Mucosa of gallbladder (tissue), 1 donor: ENCODE measurements at places on chromosomes 11 and 22. TPM values are rescaled to one million over a fixed set of nuclear protein-coding genes. Genes with fewer than 3 reads are reported as not detected.
A peak's percentile ranks its signal among the peaks of the same experiment; 100 is the strongest.

DNA sequence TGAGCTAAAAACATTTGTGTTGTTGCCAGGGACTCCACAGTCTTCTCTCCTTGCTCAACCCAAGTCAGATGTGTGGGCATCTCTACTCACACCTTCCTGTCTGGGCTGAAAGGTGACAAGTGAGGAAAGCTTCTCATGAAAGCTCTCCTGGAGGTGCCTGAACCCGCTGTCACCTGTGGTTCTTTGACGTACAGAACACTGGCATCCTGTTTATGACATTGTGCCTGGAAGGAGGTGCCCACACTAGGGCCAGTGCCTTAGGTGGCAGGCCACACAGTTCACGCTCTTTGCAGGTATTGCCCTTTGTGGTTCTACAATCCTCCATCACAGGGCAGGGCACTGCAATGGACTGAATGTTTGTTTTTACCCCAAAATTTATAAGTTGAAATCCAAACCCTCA is 108.5 kb downstream of the CD44 start:
- peak; percentile 33 for DNase-seq

- DNase-seq, result no peak
Observed at GRCh38 chr11:75236062-75236461, 4.5 kb upstream of the TPBGL start.

GRCh38 chr11:112226831-112227401 is 688 bp downstream of the PTS start:
- no peak for DNase-seq

DNA sequence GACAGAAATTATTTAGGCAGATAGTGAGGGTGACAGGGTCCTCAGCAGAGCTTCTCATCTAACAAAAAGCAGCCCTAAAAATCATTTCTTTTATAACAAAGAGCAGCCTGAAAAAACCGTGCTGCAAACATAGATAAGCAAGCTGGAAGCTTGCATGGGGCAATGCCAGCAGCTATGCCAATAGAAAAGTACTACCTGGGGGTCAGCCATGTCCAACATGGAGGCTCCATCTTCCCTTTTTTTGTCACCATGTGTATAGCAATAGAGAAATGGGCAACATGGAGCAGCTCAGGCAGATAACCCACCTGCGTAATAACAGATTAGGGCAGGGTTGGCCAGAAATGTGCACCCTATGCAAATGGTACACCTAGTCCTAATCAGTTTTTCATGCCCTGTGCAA is 57.4 kb upstream of the IGLL5 start:
- no peak for DNase-seq

GRCh38 chr22:31451709-31452571 is 37.7 kb downstream of the EIF4ENIF1 start:
- DNase-seq, result no peak

GRCh38 chr11:130854483-130854882 is 61.8 kb downstream of the SNX19 start:
- DNase-seq, result no peak

DNA sequence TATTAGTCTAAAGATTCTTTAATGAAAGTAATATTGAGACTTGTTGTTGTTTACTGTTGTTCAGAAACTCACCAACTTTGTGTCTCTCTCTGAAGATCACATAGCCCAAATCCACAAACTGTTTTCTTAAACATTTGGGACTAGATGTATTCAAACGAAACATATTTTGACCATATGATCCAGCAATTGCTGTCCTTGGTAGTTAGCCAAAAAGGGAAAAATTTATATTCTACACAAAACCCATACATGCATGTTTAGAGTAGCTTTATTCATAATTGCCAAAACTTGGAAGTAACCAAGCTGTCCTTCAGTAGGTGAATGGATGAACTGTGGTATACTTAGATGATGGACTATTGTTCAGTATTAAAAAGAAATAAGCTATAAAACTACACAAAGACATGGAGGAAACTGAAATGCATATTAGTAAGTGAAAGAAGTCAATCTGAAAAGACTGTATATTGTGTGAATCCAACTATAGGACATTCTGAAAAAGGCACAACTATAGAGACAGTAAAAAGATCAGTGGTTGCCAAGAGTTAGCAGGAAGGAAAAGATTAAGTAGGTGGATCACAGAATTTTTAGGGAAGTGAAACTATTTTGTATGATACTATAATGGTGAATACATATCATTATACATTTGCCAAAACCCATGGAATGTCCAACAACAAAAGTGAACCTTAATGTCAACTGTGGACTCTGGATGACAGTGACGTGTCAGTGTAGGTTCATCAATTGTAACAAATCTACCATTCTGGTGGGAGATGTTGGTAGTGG is 442.9 kb downstream of the INSC start:
- no peak for DNase-seq

DNA sequence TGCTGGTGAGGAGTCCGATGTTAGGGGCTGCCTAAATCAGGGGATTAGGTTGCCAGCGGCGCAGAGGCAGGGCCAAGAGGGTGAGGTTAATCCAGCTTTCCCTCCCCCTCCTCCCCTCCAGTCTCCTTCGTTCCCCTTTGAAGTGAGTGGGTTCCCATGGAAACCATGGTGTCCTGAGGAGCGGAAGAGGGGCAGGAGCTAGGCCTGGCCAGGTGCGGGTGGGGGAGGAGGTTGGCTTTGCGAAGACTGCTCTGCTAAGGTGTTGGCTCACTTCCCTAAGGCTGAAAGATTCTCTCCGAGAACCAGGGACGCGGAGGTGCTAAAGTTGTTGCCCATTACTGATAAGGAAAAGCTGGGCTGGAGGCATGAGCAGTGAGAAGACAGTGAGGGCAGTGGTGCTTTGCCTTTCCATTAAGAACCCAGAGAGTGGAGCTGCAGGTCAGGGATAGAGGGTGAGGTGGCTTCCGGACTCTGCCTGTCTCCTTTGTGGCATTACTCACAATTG is 124.6 kb downstream of the FEZ1 start:
- no peak for DNase-seq

DNA sequence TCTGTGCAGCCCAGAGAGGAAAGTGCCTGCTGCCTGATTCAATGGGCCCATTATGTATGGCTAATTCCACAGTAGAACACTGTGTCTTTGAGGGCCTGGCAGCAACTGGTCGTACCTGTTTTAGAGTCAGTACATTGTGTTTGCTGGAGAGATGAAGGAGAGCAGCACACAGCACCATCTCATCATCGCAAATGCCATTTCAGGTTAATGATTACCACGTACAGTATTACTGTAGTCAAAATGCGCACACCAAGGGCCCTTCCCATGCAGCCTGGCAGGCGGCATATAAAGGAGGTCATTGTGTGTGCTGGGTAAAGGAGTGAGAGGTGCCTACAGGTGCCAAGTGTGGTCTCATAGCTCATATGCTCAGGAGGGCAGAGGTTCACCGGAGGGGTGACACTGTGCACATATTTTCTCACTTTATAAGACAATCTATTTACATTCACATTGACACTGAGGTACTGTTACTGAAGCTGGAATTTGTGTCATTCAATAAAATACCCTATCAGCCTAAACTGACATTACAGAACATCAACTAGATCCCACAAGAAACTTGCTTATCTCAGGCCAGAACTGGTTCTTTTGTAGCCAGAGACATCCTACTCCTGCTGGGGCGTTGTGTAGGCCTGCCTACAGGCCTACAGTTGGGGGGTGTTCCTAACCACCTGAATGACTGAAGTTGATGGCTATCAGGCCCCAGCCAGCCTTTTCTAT is 90.4 kb downstream of the APIP start:
- DNase-seq, result peak; percentile 79

DNA sequence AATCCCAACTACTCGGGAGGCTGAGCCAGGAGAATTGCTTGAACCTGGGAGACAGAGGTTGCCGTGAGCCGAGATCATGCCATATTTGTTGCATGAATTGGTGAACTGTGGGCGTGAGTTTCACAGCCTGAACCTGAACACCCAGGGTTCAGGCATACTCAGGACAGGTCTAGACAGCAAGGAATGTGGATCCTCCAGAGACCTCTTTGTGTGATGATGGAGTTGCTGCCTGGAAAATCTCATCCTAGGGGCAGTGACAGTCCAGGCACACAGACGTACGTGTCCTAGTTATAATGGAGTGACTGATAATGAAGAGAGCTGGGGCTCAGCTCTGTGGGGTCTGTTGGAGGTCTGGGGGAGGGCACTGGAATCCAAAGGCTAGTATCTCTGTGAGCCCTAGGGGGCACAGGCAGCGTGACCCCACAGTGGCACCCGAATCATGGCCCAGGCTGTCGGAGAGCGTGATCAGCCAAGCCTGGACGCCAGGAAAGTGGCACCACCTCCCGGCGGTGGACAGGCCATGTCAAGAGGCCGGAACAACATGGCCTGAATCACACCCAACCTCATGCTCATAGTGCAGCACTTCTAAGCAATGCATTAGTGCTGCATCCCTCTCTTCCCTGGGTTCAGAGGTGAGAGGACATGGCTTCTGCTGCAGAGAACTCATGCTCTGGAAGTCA is 31.7 kb downstream of the RIBC2 start:
- no peak for DNase-seq

DNA sequence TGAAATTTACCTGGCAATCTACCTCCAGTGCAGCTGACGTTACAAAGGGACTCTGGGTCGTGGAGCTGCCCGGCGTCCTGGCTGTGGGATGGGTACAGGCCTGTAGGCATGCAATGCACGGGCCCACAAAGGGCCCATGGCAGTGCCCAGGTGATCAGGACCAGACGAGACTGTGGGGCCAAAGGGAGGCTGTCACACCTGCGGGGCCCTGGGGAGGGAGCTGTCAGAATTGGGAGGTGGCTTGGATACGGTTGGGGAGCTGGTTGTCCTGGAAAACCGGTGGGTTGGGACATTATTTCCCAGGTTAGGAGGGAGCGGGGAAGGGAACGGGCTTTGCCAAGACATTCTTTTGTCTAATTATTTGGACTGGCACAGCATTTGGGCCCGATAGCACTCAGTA is 958.5 kb downstream of the BRD1 start:
- DNase-seq, result no peak

- no peak for DNase-seq
Observed at GRCh38 chr22:20859615-20860014, 808 bp downstream of the SNAP29 start.

- no peak for DNase-seq
Observed at GRCh38 chr11:18463439-18463838, 7.8 kb downstream of the LDHAL6A start.

DNA sequence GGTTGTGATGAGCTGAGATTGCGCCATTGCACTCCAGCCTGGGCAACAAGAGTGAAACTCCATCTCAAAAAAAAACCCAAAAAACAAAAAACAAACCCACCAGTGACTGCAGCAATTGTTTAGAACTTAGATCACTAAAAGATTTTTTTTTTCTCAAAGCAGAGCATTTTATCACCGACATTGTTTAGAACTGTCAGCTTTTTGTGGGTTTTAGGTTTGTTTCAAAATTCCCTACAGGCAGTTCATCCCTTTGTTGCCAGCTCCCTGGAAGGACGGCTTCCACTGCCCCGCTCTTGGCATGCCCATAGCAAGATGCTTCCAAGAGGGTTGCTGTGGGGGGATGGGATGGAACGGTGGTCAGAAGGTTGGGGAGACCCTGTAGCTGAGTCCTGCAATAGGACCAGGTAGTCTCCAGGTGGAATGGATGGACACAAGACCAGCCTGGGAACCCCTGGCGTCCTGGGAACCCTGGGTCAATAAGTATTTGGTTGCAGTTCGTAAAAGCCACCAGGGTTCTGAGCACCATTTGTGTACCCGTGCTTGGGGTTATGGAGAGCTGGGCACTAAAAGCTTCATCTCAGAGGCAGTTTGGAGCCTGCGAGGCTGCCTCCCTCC is 46.7 kb downstream of the TSPAN18 start:
- no peak for DNase-seq

- no peak for DNase-seq
Observed at GRCh38 chr11:4066910-4067309, 27.7 kb upstream of the RRM1 start.

GRCh38 chr11:77287136-77287535 is 14.3 kb downstream of the GDPD4 start:
- no peak for DNase-seq

DNA sequence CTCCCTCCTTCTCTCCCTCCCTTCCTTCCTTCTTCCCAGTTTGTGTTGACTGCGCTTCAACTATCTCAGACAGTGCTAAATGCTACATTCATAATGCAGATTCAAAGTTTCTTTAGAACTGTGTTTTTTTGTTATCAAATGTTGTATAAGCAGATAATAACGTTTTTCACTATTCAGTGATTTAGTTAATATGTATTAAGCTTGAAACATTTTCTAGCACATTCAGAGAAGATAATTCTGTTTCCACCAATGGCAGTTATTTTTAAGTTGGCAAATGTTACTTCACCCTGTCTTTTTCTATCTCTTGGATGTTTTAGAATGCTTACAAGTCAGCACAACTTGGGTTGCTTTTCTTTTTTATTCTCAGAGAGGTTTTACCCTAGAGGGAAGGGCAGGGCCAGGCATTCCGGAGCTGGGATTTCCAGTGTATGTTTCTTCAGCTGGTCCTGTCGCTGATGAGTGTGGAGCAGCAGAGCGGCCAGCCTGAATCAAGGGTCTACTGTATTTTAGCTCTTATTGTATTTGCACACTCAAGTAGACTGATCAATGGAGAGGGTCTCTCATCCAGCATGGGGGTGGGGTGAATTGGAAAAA is 162.3 kb upstream of the ARHGAP20 start:
- no peak for DNase-seq

DNA sequence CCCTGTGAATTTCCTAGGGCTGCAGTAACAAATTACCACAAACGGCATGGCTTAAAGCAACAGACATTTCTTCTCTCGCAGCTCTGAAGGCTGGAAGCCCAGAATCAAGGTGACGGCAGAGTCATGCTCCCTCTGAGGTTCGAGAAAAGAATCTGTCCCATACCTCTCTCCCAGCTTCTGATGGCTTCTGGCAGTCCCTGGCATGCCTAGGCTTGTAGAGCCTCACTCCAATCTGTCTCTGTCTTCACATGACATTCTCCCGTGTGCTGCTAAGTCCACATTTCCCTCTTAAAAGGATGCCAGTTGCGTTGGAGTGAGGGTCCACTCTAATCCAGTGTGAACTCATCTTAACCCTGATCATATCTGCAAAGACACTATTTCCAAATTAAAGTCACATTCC is 116.2 kb downstream of the NECTIN1 start:
- no peak for DNase-seq

DNA sequence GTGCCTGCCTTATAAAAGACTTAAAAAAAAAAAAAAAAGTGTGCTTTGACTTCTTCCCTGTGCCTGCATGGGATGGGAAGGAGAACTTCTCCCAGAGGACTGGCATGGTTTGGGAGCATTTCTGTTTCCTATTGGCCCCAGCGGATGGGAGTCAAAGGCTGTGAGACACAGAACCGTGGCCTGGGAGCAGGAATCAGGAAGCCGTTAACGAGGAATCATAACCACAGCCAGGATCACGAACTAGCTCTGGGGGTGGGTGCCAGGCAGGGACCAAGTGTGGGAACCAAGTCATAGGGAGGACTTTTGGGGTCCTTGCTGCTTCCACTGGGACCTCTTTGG is 526 bp downstream of the C1QTNF6 start:
- no peak for DNase-seq

Gene MS4A12
- not detected for total RNA-seq

Gene MRGPRX4
- not detected for total RNA-seq

Gene OR8K5
- total RNA-seq, result not detected

Gene UBQLN3
- 0.26 TPM for total RNA-seq

Gene CCDC73
- total RNA-seq, result not detected

Gene YAP1
- 154 TPM for total RNA-seq

Gene KRTAP5-7
- not detected for total RNA-seq
